ENCODE measurements at places on chromosomes 16 and 17.
A peak's percentile ranks its signal among the peaks of the same experiment; 100 is the strongest.

DNA sequence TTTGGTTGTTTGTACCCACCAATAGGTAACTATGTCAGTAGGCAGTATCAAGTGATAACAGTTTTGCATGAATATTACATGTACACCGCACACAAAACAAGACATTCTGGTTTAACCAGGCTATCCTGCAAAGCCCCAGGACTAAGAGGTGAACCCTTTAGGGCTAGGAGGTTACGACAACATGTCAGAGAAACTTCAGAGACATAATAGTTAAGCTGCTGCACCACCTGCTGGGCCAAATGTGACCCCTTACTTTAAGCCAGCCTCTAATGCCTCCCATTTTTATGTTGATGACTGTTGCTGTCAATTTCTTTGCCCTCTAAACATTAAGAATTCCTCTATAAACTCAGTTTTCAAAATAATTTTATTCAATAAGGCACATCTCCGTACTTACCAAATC is 15.4 kb downstream of the SRP68 start:
- no peak for DNase-seq

DNA sequence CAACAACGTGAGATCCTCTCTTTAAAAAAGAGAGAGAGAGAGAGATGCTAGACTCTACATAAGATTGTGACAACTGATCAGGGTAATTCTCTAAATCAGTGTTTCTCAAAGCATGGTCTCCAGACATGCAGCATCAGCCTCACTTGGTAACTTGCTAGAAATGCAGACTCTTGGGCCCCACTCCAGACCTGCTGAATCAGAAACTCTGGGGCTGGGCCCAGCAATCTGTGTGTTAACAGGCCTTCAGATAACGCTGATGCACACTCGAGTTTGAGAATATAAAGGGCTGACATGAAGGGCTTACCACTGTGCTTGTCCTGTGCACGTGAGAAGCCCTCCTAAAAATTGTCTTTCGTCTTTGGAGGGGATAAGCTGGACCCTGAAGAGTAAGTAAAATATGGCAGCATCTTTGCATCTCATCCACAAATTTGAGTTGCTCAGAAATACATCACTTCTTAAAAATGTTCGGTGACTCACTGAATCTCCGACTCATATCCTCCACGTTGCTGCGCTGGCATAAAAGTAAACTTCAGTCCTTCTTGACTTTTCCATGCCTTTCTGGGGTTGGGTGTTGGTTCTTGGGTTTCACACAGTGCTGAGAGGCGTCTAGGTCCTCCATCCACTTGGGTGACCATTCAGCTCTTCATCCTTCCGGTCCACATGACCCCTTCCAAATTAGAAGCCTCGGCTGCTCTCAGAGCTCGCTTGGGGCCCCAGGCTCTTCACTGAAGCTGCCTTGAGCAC is 26.1 kb upstream of the KDM8 start:
- no peak for DNase-seq

GRCh38 chr17:18315562-18315922 is 449 bp downstream of the SMCR8 start:
- DNase-seq: peak; percentile 35

DNA sequence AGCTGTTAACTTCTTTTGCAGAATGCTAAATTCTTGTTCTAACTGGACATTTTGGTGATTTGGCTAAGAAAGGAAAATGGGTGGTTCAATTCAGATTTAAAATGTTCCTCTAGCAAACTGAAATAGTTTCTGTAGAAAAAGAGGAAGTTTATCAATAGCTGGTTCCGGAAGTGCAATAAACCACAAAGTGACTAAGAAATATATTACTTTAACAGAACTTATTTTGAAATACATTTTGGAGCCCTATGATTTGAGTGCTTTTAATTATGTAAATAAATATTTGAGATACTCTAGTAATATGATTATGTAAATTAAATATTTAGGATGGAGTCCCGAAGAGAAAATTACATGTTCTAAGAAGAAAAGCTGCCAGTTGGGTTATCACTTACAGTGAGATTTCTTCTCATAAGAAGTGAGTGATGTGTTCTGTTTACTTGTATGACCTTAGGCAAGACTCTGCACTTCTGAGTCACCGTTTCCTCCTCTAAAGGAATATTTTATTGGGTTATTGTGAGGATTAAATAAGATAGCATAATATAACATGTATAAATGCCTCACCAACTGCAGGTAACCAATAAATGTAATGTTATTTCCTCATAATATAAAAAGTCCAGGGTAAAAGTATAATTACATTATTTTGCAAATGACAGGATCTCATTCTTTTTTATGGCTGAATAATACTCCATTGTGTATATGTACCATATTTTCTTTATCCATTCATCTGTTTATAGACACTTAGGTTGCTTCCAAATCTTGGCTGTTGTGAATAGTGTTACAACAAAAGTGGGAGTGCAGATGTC is at the start of gene EVI2B:
TSS of gene EVI2B (minus strand) at position 73 of the 800 bp plus-strand sequence. CDS start 8,445 bp downstream, outside the sequence.
- DNase-seq: no peak

DNA sequence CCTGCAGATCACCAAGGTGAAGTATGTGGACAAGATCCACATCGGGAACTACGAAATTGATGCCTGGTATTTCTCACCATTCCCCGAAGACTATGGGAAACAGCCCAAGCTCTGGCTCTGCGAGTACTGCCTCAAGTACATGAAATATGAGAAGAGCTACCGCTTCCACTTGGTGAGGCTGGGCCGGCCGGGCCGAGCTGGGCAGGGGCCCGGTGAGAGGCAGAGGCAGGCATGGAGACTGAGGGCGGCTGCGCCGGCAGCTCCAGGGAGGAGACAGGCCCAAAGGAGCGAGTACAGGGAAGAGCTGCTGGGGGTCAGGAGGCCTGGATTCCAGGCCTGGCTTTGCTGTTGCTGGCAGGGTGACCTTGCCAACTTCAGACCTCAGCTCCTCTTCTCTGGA is 8.3 kb downstream of the PRSS8 start:
- DNase-seq: no peak

DNA sequence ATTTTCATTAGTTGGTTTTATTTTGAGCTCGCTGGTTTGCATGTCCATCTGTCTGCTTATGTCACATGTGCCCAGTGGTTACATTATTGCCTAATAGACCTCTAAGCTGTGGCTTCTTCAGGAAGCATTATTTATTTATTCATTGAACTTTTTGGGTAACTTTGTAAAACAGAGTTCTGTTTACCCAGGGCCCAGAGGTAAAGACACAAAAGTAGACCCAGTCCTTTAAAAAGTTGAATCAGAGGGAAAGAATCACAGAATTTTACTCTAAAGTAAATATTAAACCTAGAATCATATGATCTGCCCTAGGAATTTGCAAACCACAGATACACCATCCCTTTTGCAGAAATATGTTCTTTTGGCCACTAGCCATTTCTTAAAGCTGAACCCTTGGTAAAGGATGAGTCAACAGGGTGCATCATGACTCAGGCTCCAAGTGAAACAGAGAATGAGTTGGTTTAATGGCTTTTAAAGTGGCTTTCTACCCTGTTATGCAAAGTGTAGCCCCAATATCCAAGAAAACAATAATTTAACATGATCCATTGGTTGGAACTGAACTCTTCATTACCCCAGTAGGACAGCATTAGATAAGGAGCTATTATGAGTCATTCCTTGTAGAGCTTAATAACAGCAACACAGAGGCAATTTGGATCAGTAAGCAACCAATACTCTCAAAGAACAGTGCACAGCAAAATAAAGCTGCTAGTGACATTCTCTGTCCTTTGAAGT is 236.3 kb downstream of the KCNJ2 start:
- DNase-seq: no peak

- DNase-seq: no peak
Measured at GRCh38 chr16:28161626-28162025, 50.1 kb downstream of the XPO6 start.

- no peak for DNase-seq
Measured at GRCh38 chr17:15649861-15650421, 30.4 kb upstream of the FBXW10B start.

DNA sequence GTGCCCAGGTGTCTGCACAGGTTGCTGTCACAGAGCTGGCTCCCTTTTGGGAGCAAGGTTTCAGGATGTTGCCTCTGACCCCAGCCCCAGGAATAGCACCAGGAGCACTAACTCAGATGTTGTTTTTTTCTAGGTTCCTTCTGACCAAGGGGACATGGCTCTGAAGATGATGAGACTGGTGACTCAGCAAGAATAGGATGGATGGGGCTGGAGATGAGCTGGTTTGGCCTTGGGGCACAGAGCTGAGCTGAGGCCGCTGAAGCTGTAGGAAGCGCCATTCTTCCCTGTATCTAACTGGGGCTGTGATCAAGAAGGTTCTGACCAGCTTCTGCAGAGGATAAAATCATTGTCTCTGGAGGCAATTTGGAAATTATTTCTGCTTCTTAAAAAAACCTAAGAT is 28.1 kb downstream of the SCPEP1 start:
- DNase-seq: no peak

DNA sequence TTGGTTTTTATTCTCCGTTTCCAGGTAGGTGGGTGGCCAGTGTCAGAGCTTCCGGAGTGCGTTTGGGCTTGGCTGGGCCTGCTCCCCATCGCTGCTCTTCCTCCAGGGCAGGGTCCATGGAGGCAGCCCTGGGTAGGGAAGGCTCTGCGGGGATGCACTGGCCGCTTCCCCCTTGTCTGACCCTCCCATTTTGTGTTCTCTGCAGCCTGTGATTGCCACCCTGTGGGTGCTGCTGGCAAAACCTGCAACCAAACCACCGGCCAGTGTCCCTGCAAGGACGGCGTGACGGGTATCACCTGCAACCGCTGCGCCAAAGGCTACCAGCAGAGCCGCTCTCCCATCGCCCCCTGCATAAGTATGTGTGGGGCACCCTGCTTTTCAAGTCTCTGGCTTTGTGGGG is 158.3 kb downstream of the NTN1 start:
- peak; percentile 23 for DNase-seq

GRCh38 chr17:63041722-63042121 is 75.7 kb downstream of the TANC2 start:
- DNase-seq: no peak

GRCh38 chr16:68291227-68291626 is 19.5 kb downstream of the SLC7A6OS start:
- DNase-seq: no peak

DNA sequence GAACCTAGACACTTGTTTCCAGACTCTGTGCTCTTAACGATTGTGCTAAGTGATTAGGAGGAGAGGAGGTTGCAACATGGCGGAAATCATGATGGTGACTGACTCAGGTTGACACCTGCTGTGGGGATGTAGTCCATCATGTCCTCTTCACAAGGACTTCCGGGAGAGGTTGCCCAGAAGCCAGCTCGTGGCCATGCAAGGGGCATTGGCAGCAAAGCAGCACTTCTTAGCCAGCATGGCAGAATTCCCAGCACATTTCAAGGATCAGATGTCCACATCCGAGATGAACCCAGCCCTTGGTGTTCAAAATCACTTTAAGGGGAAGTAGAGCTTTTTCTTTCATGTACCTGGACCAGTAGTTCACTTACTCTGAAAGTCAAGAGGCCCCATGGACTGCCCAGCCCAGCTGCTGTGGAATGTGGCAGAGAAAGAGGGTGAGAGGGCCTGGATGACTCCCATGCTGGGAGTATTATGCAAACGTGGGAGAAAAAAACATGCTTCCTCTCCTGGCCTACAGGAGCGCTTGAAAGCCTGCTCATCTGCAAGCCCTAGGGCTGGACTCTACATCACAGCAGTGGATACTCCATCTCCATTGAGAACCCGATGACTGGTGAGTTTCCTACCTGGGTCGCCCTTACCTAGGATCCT is 65.5 kb downstream of the IRX6 start:
- no peak for DNase-seq

GRCh38 chr17:33154869-33155455 is 138.1 kb downstream of the ASIC2 start:
- no peak for DNase-seq

- DNase-seq: no peak
Measured at GRCh38 chr17:61878984-61879612, 15.8 kb upstream of the BRIP1 start.

GRCh38 chr17:75723171-75723930 is 2.1 kb downstream of the ITGB4 start:
- DNase-seq: no peak

DNA sequence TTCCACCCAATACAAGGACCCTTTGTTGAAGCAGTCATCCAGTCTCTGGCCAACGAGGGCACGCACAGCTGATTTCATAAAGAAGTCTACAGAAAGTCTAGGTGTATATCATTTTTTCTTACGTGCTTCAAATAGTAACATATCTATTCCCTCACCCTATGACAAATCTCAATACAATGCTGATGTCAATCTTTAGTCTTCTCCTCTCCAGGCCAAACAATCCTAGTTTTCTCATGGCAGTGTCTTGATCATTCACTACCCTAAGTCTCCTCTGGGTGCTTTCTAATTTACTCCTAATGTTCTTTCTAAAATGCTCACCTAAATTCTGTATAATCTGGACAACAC is 92.6 kb downstream of the CACNG1 start:
- DNase-seq: no peak

GRCh38 chr16:26391833-26392232 is 674.9 kb upstream of the C16orf82 start:
- no peak for DNase-seq

DNA sequence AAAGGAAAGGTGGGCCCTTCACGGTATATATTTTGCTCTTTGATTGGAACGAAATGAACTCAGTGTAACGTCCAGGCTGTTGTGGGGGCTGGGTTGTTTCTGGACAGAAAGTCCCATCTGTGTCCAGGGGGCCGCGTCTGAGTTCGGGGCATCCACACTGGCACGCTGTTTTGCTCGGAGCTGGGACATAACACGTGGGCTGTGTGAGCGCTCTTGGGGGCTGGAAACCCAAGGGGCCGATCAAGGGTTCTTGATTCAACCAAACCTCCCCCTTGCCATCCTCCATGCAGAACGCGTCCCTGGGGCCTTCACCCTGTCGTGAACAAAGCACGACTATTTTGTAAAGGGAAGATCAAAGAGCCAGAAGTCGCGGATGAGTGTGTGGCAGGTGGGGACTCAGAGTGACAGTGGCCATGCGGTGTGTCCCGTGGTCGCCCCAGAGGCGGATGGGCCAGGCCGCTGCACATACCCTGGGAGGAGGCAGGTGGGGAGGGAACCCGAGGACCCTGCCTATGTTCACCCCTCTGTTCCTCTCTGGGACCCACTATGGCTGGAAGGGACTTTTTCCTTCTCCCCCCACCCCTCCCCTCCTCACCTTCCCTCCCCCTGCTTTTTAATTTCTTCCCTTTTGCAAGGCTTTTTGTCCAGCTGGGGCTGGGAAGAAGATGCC is 387.2 kb downstream of the SEC14L1 start:
- DNase-seq: no peak

DNA sequence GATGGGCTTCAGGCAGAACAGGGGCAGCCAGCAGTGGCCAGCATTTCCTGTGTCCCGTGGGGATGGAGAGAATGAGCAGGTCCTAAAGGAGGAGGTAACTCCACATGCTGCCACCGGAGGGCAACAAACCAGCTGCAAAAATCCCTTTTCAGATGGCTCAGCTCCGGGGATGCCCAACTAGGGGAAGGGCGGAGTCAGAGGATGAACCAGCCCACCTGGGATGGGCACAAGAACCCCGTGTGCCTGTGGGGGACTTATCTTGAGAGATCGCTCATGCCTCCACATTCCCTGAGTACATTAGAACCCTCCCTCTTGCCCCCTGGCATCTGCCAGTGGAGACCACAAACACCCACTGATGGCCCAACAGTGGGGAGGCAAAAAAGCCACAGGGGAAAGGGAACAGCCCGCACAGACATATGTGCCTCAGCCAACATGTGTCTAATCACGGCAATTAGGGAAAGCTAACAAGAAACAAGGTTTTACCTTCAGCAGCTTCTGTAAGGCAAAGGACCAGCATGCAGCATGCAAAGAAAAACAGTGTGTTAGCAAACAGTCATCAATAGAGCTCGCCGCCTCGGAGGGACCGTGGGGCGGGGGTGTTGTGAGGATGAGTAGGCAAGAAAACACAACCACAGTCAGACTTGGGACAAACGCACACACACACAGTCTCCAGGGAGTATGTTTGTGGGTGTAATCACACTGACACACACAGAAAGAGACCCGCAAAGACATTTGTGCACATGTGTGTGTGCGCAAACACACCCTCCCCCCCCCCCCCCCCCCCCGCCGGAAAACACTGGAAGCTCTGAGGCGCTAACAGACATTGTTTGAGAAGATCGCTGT is 64.0 kb downstream of the MYO18A start:
- no peak for DNase-seq

Measured in naive thymus-derived CD8-positive, alpha-beta T cell (primary cell).